Activated CD4-positive, alpha-beta T cell treated with anti-CD3 and anti-CD28 coated beads, Interleukin-2, Interleukin-6, amounts not matched to agents 100 ng/mL and 50 ng/mL, durations not matched to agents 16 hours and 8 hours (primary cell): ENCODE measurements at places on chromosomes 1 and 21.

GRCh38 chr1:82995951-82996350 lies 1003.0 kb downstream of the TTLL7 start:
- DNase-seq: no peak

DNA sequence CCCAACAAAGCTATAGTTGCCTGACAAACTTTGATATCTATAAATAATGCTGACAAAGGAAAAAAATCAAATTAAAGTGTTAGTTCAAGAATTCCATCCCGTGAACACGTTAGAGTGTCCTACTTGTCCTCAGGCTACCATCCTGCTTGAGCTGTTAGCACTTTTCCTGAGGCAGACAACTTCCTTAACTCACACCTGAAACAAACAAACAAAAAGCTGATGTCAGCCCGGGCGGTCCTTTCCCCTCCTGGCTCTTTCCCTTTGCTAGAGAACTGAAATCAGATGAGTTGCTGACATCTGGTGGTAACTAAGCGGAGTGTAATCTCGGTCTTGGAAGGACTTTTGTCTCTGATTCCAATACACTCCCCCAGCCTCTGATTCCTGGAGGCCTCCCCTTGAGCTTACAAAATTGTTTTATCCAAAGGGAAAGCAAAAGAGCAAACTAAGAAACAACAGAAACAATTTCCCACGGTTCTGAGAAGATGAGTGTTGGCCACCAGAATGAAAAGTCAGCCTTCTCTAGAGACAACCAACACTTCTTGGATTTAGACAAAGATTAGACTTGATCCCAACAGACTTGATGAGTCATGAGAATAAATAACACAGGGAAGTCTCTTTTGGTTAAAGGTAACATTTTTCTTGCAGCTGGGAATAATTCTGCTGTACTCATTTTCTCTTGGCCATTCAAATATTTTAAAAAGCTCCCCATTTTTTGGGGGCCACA lies 135.4 kb downstream of the PROX1 start:
- peak; percentile 7 for DNase-seq

DNA sequence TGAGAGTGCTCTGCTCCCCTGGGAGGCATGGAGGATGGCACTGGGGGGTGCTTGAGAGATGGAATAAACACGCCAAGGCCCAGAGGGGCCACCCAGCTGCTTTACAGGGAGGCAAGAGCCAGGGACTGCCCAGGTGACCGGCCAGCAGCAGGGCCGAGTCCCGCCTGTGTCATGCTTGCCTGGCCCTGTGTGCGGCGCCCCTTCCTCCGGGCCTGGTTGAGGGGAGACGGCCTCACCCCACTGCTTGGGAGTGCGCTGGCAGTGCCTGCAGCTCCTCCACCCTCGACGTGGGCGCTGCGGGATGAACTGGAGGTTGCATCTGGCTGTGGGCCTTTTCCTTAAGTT lies 33.1 kb upstream of the COL6A2 start:
- no peak for DNase-seq

- DNase-seq: peak; percentile 76
Observed at GRCh38 chr1:41241354-41241748, 755 bp downstream of the SCMH1 start.

DNA sequence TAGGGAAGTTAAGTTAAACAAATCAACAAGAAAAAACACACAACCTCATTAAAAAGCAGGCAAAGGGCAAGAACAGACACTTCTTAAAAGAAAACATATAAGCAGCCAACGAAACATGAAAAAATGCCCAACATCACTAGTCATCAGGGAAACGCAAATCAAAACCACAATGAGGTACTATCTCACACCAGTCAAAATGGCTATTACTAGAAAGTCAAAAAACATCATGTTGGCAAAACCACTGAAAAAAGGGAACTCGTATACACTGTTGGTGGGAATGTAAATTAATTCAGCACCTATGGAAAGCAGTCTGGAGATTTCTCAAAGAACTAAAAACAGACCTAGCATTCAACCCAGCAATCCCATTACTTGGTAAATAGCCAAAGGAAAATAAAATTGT lies 51.1 kb downstream of the HSF2BP start:
- DNase-seq: no peak

DNA sequence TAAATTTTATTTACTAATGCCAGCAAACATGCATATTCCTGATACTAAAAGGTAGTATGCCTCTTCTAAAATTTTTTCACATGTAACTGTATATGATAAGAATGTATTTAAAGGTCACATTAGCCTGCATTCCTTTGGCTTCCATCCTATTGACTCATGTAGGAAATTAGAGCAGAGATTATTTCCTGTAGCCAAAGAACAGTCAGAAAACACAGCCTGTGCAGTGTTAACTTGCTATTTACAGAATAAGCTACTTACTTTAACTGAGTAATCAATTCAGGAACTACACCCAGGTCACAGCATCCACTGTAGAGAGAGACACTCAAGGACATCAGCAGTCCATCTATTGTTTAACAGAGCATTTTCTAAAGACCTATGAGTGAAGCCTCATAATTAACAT lies 154.5 kb upstream of the ADGRL4 start:
- no peak for DNase-seq

DNA sequence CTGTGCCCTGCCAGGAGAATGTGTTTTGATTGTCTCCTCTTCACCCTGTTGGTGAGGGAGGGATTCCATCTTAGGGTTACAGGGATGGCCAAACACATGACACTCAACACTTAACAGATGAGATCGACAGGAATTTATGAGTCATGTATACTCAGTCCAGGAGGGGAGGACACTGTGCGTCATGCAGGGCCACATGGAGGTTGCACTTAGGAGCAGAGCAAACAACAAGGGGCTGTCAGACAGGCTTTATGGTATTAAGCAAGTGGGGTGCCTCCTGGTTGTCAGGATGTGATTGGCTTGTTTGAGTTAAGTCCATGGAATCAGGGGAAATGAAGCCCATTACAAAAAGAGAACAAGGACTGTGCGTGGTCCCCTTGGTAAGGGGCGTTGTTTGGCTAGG lies 26.9 kb downstream of the EDARADD start:
- peak; percentile 18 for DNase-seq

GRCh38 chr1:114199017-114199594 lies 45.4 kb upstream of the SYT6 start:
- DNase-seq: no peak

DNA sequence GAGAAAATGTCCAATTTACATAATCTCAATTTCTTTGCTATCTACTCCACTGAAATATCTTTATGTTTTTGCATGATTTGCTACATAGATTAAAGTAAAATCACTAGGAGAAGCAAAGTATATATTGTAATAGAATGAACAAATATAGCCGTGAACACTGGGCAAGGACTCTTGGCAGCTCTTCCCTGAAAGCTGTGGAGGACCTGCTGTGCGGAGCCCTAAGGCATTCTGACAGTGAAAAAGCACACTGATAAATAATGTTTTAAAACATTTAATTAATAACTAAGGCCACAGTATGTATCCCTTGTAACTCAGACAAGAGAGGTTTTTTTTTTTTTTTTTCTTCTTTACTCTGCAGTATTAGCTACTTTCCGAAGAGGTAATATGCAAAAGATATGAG lies 256.1 kb upstream of the DPYD start:
- DNase-seq: no peak

DNA sequence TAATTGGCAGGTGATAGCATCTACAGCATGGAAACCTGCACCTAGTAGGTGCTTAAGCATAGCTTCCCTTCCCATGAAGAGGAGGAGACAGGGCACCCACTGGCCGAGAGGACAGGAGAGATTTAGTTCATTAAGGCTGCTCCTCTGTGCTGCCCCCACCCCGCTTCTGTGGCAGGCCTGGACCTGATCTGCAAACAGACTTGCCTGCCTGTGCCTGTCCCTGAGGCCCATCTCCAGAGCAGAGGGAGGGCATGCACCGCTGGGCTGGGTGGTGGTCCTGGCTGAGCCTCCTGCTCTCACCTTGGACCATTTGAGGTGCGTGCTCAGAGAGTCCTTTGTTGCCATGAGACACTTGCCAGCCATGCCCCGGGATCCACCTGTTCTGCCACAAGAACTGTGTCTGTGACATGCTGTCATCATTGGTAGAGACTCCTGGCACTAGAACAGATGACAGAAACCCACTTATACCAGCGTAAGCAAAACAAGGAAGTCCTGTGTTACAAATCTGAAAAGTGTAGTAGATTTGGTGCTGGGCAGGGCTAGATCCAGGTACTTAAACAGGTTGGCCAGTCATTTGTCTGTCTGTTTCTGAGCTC lies 55.6 kb downstream of the PTPRF start:
- no peak for DNase-seq

DNA sequence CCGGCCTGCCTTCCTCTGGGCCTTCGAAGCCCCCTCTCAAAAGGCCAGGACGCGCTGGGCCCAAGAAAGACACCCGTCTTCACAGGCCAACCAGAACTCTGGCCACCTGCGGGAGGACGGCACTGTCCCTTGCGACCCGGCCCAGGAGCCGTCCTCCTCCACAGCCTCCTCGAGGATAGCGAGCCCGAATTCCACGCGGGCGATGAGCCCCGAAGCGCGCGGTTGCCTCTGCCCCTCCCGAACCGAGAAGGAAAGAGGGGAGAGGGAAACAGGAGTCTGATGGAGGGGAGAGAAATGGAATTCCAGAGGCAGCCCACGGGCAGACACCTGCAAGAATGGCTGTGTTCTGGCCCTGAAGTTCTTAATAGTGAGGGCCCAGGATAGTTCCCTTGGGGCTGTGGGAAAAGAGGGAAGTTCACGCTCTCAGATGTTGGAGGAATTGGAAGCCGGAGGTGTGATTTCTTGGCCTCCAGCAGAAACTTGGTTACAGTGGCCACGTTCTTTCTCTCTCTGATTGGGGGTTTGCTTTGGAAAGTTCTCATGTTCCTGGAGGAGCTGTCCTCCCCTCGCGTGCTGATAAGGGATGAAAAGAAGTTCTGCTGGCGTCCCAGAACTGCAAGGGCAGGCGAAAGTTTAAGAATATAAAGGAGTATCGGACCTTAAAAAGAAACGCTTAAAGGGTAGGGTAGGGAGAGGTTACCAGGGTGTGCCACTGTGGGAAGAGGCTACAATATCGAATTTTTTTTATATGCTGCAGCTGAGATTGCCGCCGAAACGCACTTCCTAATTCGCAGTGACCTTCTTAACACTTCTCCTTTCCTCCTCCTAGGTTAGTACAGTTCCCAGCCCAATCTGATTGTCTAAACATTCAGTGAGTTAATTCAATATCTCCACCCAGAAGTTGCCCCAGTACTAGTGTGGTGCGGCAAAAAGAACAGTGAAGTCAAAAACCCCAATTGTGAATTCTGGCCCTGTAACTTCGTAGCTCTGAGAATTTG lies 5.8 kb upstream of the SLC44A5 start:
- no peak for DNase-seq

- DNase-seq: peak; percentile 65
Observed at GRCh38 chr1:32753532-32754316, 51.2 kb upstream of the SYNC start.

DNA sequence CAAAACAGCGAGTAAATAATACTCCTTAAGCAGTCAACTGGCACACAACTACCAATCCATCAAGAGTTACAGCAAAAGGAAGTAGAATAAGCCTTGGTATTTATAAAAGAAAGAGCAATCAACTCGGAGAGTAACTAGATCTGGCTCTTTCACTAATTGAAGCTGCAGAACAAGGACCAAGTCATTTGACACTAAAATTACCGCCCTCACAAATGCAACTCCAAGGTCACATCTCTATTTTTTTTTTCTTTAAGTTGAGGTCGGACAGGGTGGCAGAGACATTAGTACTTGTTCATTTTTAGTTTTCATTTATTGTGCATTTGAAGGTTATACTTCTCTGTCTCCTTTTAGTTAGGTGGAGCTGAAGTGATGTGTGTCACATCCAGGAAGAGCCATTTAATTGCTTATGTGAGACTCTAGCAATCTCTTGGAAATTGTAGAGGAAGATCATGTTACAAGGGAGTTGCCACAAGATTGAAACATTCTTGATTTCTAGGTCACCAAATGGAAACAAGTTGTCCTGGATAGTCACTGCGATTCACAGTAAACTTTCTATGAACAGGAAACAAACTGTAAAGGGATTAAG lies 138.1 kb upstream of the ADAMTS5 start:
- no peak for DNase-seq

DNA sequence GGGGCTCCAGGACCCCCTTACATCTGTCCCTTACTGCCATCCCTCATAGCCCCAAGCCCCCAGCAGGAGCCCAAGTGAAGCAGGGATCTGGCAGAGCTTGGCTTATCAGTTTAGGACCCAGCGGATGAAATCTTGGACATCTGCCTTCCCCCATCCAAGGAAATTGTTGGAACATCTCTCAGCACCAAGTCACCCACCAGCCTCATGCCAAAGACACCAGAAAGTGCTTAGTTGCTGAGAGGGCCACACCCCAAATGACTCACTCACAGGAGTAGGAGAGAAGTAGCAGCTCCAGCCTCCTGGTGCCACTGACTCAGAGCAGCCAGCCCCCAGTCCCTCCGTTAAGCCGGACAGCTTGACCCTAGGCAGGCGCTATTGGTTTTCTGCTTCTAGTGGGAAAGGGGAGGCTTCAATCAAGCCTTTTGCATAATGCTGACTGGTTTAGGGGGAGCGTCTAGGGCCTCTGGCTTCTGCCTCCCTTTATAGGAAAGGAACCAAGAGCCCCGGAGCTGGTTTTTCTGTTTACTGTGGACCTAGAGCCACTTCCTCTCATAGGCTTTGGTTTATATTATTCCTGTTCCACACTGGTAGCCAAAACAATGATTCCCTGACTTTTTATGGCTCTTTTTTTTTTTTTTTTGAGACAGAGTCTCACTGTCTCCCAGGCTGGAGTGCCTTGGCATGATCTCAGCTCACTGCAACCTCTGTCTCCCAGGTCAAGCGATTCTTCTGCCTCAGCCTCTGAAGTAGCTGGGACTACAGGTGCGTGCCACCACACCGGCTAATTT lies 114.2 kb upstream of the IPO9 start:
- DNase-seq: no peak

DNA sequence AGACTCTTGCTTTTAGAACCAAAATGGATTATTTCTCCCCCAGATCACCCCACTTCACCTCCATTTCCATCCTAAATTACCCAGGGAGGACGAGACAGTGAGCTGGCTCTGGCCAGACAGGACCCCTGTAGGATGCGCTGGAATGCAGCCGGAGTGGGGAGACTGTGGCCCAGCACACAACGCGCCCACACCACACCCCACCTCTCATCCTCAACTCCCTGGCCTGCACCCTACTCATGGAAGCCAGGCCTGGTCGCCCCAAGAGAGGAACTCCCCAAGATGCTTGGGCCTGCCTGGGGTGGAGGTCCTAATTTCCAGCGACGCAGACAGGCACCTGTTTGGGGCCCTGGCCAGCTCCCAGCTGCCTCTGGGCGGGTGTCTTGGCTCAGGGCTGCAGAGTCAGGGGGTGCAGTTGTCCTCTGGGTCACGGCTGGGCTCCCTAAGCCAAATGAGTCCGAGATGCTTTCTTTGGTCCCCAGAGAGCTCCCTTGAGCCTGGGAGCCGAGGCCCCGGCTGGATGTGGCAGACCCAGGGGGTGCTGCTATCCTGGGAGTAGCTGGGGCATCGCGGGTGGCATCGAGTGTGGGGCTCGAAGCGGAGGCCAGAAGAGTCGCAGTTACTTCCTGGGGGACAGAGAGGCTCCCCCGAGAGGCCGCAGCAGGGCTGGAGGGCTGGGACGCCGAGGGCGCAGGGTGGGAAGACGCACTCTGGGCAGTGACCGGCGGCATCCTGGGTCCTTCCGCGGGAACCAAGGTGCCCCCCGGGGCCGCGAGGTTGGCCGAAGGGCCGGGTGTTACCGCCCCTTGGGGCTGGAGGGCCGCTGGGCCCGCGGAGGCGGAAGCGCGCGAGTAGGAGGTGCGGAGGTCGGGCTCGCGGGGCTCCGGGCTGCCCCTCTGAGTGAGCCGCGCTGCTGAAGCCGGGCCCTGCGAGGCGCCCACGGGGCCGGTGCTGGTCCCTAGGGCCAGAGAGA lies 10.4 kb downstream of the CLEC20A start:
- DNase-seq: no peak
